Erythroblast (primary cell): ENCODE measurements at places on chromosomes 2 and 18.
A peak's percentile ranks its signal among the peaks of the same experiment; 100 is the strongest.

- no peak for DNase-seq
Observed at GRCh38 chr2:179248024-179248348, 16.6 kb downstream of the SESTD1 start.

DNA sequence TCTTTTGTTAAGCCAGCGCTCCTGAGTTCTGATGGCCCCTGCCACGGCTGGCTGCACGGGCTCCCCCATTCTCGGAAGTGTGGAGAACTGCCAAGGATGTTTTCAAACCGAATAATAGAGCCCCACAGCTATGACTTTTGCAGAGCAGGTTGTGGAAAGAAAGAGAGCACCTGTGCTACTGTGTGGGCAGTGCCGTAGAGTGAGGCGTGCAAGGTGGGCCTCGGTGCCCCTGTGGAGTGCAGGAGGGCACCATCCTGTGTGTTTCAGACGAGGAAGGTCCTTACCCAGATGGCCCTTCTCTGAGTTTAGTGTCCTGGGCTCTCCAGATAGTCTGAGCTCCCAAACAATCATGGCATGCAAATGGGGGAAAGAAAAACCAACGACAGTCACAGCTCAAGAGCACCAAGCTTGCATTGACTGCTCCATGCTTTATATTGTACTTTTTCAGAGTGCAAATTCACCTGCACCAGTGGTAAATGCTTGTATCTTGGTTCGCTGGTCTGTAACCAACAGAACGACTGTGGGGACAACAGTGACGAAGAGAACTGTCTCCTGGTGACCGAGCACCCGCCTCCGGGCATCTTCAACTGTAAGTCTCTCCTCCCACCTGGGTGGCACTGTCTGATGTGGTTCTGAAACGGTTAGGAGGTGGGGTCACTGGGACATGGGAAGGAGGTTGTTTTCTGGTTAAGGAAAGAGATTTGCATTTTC, 219.4 kb downstream of the LDLRAD4 start:
- no peak for DNase-seq

- no peak for DNase-seq
Observed at GRCh38 chr2:117972476-117973123, 41.3 kb downstream of the CCDC93 start.

DNA sequence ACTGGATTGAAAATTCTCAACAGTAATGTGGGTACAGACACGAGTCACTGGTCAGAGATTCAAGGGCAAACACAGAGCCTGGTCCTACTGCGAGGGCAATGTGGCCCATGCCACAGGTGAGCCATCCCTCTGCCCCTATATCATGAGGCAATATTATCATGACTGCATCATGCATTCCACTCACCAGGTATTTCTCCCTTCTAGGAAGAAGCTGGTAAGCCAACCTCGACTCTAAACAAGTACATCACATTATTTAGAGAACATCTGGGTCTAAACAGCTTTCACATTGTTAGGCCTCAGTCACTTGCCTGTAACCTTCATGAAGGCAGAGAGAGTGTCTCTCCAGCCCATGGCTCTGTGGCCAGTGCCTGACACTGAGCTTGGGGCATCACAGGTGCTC, 14.6 kb upstream of the RPL31 start:
- no peak for DNase-seq

DNA sequence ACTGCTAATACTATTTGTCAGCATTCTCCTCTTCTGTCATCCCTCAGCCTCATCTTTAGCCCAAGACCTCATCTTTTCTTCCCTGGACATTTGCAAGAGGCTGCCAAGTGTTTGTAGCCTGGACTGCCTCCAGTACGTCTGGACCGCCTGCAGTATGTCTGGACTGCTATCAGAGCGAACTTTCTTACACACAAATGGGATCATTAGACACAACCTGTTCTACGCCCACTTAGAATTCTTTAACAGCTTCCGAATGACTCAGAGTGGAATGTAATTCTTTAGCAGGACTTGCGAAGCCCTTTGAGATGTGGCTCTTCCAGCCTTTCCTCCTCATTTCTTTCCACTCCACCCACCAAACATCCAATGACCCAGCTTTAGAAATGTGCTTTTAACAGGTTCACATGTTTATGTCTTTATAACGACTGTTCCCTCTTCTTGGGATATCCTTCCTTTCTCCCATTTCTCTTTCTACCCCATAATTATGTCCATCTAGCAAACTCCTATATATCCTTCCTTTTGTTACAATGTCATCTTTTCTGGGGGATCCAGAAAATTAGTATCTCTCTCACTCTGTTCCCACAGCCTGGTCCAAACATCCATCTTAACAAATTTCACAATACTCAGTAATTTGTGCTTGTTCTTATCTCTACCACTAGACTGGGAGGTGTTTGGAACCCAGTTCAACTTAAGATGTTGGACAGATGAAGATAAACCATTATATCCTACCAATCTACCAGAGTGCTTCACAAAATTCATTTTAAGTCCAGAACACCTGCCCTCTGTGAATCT, 171.3 kb upstream of the PGAP1 start:
- no peak for DNase-seq

DNA sequence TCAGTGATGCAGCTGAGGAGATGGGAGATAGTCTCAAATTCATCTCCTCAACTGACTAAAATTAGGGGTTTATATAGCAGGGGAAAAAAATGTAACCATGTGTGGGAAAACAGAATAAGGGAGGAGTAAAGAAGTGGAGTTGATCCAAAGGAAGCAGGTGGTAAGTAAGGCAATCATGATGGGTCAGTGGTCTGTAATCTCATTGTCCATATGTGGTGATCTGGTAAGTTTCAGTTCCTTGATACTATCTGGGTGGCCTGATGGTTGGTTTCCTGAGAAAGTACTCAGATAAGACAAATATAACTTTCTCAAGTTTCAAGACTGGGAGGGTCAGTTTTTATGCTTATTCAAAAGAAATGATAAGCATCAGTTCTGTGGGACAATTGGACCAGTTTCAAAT, 312.3 kb upstream of the KCNJ3 start:
- DNase-seq: peak; percentile 0

DNA sequence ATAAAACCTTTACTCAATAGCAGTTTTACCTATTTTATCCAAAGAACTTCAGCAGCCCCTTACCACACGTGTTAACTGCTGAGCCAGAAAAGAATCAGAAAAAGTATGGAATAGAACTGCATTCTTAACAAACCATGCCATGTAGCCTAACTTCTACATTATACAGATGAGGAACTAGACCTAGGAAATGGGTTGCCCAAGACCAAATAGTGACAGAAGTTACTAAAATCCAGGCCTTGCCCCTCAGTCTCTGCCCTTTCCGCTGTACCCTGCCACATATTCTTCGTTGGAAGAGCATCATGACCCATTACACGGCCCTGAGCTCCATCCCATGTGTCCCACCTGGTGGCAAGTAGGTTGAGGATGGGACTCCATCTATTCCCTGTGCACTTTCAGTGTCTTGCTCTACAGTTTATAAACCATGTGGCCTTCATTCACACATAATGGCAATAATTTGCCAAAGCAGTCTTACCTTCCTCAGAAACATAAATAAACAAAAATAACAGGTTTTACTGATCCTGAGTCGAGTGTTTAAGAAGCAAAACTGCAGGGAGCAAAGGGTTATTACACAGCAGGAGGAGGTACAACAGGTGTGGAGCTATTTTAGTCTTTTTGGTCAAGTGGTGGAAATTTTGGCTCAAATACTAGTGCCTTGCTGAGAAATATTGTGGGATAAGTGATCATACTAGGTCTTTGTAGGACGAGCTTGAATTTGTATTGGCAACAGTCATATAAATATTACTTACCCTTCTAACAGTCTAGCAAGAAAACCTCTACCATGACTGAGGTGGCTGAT, 46.5 kb downstream of the HNRNPLL start:
- no peak for DNase-seq

GRCh38 chr2:231395188-231396057, at the start of gene B3GNT7:
TSS of gene B3GNT7 (plus strand) at chr2:231395710. CDS start at chr2:231395804, 94 bp downstream.
- DNase-seq: no peak

DNA sequence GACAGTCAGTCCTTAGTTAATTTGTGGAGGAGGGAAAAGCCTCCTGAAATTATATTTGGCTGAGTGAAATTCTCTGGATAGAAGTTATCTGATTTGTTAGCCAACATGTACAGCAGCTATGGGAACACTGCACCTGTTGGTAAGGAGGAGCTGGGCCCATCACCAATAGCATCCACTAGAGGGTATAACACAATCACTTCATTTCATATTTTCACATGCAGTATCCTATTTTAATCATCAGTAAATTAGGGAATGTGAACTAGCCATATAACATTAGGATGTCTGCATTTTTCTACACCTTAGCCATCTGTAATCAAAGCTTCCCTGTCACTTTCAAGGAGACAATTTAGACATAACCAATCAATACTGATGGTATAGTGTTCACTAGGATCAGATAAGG, 818.4 kb upstream of the CDH2 start:
- DNase-seq: no peak

- no peak for DNase-seq
Observed at GRCh38 chr2:117091041-117091837, 723.3 kb upstream of the DDX18 start.

DNA sequence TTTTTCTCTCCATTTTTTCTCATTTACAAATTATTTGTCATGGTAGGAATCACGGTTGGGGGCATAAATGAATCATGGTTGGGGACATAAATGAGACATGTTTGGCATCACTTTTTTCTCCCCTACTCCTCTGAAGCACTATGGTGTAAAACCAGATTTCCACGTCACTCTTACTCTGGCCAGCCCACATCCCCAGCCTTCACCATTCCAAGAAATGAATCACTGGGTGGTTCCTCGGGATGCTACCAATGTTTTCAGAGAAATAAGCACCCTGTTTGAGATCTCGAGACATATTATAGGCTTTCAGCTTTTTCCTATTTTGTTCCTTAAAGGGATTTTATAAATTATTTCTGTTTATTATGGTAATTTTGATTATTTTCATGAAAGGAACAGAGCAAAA, 155.0 kb upstream of the SLC8A1 start:
- no peak for DNase-seq

- no peak for DNase-seq
Observed at GRCh38 chr2:46309052-46309953, 12.1 kb downstream of the EPAS1 start.

GRCh38 chr2:180604077-180604476, 376.3 kb upstream of the UBE2E3 start:
- DNase-seq: peak; percentile 6

DNA sequence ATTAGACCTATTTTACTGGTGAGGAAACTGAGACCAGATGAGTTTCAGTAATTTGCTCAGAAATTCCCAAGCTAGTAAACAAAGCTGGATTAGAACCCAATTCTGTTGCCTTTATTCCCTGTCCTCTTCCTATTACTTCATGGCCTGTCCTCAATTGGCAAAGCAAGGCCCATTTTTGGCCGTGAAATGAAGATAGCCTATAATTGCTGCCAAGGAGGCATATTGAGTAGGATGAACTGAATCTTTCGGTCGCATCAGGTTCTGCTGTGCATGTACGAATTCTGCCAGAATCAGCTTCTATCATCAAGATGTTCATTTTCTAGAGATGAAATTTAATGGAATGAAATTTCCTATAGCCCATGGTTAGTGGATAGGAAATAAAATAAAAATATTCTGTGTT, 1485.2 kb upstream of the PIK3C3 start:
- DNase-seq: no peak

- DNase-seq: peak; percentile 55
Observed at GRCh38 chr18:79400591-79401381, 5.1 kb downstream of the NFATC1 start.

GRCh38 chr2:66137606-66138130, 297.3 kb upstream of the MEIS1 start:
- DNase-seq: no peak

- DNase-seq: no peak
Observed at GRCh38 chr2:23435250-23436035, 50.5 kb downstream of the KLHL29 start.

DNA sequence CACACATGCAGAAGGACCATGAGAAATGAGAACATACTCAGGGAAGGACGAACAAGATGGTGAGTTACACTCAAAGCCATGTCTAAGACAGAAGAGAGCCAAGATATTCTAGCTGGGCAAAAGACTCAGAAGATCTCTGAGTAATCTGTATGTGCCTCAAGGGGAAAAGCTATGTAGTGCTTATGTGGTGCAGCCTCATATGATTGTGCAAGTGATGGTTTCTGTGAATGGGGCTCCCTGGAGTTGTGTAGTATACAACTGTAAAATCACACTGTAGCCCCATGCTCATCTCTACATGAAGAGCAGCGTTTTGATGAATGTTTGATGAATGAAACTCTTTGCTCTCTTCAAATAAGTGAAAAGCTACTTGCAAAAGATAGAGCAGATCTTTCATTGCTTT, 57.5 kb downstream of the OSR1 start:
- DNase-seq: no peak

GRCh38 chr2:216078776-216079175, 2.8 kb downstream of the PECR start:
- no peak for DNase-seq

GRCh38 chr2:100446696-100447095, 23.6 kb upstream of the NMS start:
- DNase-seq: no peak

DNA sequence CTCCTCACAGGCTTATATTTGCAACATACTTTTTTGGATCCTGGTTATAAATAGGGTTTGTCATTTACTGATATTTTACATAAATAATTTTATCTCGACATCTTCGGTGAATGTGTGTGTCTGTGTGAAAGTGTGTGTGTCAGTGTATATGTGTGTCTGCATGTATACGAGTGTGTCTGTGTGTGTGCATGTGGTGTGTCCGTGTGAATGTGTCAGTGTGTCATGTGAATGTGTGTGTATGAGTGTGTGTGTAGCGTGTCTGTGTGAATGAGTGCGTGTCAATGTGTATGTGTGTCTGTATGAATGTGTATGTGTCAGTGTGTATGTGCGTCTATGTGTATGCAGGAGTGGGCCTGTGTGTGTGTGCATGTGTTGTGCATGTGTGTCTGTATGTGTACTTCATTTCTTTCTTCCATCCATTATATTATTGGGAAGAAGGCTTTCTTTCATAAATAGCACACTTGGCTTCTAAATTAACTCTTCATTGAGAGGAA, 161.6 kb downstream of the ST6GAL2 start:
- no peak for DNase-seq

- DNase-seq: peak; percentile 79
Observed at GRCh38 chr2:128321784-128322714, 3.4 kb upstream of the HS6ST1 start.

DNA sequence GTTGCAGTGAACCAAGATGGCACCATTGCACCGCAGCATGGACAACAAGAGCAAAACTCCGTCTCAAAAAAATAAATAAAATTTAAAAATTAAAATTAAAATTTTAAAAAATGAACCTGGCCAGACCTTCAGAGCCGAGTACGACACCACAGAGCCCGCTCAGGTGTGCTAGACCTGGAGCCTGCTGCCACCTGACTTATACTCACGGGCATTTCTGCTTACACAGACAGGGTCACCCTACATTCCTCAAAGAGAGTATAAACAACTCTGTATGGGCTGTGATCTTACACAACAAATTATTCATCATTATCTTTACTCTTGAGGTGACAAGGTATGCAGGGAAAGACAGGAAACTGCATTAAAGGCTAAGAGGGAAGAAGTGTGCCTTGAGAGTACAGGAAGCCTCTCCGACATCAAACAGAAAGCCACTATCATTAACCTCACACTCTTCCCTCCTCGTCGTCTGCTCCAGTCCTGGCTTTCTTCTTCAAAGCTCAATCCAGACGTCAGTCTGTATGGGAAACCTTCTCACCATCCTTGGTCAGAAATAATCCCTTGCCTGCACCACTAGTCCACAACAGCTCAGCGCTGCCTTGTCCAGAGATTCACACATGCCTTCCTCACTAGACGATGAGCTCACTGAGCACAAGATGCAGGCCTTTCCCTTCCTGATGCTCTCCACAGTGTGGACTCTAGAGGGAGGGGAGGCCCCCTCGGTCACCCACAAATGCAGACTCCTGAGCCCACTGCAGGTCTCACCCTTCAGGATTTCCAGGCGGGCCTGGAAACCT, 56.2 kb downstream of the UXS1 start:
- DNase-seq: no peak
